D721Med (cell line): ENCODE measurements at places on chromosomes 5 and 9.

- no peak for DNase-seq
Measured at GRCh38 chr9:32968101-32969011, 33.1 kb downstream of the APTX start.

- no peak for DNase-seq
Measured at GRCh38 chr5:145471831-145472612, 363.1 kb downstream of the PRELID2 start.

DNA sequence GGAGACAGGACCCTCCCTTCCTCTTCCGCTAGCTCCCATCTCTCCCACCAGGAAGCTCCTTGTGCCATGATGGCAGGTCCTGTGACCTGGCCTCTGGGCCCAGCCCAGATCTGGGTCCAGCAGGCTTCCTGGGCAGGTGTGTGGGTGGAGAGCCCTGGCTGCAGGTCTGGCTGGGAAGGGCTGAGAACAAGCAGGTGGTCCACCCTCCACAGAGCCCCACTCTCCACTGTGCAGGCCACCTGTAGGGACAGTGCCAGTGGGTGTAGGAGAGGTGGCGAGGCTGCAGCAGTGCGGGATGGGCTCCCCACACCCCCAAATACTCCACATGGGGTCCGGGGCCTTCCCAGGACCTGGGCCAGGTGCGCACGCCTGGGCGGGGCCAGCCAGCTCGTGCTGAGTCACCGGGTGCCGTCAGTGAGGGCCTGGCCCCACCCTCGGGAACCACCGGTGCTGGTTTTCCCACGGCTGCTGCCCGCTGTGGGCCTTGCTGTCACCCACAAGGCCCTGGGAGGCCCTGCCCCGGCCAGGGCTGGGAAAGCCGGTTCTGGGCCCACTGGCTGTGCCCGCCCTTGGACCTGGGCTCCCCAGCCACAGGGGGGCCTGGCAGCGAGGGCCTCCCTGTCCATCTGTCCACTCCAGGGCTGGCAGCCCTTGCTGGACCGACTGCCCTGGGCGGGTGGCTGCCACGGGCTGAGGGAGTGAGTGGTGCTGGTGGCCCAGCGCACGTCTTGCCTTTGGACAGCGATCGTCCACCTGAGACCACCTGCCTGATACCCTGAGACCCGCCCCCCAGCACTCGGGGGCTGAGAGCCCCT, 9.3 kb upstream of the NRARP start:
- peak; percentile 28 for DNase-seq

DNA sequence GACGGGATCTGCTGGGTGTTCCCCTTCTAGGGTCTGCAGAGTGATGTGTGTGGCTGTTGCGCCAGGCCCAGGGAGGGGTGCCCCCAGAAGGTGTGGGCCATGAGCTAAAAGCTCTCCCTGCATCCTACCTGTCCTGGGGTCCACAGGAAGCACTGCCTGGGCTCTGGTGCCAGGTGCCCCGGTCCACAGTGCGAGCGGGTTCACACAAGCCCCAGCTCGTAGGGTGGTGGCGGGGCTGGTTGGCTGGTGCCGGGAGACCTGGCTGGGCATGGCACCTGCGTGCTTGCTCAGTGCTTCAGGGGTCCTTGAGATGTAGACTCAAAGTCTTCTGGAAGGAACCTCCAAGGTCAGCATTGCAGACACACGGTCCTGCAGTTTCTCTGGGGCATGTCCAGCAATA, 25.5 kb downstream of the ASS1 start:
- DNase-seq = no peak

DNA sequence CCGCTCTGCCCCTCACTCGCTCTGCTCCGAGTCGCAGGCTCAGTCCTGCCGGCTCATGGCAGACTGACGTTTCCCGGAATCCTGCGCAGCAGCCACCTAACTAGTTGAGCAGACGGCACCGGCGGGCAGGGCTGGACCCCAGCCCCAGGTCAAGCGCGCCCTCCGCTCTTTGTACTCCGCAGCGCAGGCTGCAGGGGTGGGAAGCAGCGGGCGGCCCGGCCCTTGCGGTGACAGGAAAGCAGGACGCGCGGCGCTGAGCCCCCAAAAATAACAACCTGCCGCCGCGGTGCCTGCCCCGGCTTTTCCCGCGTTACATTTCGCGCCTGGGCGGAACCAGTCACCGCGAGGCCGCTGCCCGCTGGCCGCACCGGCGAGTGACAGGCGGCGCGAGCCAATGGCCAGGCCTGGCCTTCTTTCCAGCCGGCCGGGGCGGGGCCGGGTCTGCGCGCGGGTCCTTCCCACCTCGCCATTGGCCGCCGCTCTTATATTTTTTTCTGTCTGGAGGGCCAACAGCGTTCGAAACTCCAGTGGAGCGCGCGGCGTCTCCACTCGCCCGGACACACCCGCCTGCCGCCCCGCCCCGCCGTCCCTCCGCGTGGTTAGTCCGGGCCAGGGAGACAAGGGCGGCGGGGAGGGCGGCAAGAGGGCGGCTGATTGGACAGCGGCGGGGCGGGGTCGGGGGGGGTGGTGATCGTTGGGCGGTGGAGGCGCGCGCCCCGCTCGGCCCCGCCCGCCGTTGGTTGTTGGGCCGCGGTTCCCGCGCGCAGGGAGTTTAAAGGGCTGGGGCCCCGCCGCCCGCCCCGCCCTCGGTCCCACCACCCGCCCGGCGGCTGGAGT, at the start of gene ZNF367:
Gene ZNF367, minus strand, starts transcription at position 288 of the 837 bp plus-strand sequence. CDS start 338 bp downstream, outside the sequence.
- DNase-seq = peak; percentile 57

DNA sequence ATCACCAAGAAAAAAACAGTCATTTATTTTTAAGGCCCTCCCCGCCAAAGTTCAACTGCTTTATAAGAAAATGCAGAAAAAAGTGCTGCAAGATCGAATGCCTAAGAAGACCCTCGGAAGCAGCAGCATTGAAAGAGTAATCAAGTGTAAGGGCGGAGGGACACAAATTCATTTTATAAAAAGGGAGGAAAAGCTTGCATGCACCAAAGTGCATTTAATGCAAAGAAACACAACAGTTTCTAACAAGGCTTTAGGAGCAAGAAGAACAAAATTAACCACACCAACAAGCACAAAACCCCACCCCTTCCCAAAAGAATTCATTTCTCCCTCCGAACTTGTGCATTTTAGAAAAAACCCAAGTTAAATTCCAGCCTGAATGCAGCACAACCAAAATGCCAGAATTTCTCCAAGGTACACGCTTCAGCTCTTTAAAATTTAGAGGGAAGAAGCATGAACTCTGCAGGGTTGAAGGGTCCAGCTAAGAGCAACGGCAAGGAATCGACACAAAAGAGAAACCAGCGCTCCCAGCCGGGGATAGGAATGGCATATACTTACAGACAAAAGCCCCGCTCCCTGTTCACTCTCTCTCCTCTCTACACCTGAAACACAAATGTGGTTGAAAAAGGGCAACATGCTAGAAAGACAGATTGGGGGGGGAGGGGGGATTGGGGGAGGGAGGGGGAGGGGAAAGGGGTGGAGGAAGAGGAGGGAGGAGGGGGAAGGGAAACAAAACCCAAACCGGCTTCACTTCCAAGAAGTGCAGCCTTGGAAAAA, at the start of gene NREP:
Gene NREP, minus strand, starts transcription at position 614 of the 774 bp plus-strand sequence. CDS start 1,422 bp downstream, outside the sequence.
- no peak for DNase-seq

DNA sequence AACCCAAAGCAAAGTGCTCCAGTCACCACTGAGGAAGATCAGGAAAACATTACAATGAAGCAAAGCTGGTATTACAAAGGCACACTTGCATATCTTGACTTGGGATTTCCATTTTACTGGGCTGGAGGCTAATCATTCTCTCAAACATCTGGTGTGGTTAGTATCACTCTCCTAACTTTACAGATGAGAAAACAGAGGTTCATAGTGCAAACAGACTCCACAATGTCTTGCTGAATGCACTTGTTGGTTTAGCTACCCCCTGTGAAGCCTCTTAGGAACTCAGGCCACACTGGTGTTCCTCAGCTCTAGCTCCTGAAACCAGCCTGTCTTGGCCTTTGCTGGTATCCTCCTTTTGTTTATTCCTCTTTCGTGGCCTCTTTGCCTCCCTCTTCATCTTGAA, 29.5 kb upstream of the SMAD5 start:
- DNase-seq = no peak

- no peak for DNase-seq
Measured at GRCh38 chr5:125928663-125929062, 494.5 kb upstream of the GRAMD2B start.

DNA sequence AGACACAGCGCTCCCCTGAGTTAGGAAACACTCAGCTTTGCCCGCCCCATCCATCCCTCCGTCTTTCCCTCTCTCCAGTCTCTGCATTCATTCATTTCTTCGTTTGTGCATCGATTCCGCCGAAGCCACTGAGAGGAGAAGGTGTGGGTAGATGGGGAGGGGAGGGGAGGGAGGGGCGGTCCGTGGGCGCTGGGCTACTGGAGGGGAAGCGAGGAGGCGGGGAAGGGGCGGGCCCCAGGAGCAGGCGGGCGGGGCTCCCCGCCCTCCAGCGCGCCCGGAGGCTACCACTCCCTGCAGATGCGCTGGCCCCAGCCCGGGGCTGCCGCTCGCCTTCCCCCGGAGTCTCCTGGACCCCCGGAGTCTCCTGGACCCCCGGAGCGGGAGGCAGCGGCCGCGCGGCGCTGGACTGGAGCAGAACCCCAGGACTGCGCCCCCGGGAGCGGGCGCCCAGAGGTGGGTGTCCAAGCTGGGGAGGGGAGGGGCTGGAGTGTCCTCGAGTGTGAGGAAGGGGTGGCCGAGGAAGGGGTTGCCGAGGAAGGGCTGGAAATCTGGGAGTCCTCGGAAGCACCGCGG, 159.5 kb downstream of the C9orf152 start:
- peak; percentile 61 for DNase-seq

- DNase-seq = no peak
Measured at GRCh38 chr5:135343413-135343812, 55.6 kb downstream of the MACROH2A1 start.

GRCh38 chr5:43225649-43226245, 33.7 kb downstream of the NIM1K start:
- DNase-seq = no peak

DNA sequence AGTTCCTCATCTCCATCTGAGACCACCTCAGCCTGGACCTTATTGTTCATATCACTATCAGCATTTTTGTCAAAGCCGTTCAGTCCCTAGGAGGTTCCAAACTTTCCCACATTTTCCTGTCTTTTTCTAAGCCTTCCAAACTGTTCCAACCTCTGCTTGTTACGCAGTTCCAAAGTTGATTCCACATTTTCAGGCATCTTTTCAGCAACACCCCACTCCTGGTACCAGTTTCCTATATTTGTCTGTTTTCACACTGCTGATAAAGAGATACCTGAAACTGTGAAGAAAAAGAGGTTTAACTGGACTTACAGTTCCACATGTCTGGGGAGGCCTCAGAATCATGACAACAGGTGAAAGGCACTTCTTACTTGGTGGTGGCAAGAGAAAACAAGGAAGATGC, 622.1 kb downstream of the MAT2B start:
- no peak for DNase-seq

GRCh38 chr9:90799271-90799852, 2.3 kb upstream of the SYK start:
- no peak for DNase-seq

- DNase-seq = no peak
Measured at GRCh38 chr9:112403614-112404201, 23.8 kb downstream of the HSDL2 start.

GRCh38 chr5:177527595-177527994, 10.8 kb upstream of the DDX41 start:
- DNase-seq = no peak

GRCh38 chr5:159412284-159413046, 82.2 kb upstream of the IL12B start:
- DNase-seq = no peak

DNA sequence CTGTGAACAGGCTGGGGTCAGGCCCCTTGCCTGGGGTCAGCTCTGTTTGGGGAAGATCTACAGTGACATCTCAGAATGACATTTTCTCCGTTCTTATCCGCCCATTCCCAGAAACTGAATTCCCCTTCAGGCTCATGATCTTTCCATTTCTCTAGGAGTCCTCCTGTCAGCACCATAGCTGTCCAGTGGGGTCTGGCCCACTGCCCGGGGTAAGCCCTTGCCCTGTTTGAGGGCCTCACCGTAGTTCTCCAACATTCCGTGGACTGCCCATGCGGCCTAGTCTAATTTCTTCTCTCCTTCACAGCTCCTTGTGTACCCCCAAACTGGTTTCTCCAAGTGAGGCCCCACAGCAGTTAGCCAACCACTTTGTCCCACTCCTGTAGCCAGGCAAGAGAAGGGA, 68.4 kb downstream of the ENTREP1 start:
- DNase-seq = no peak

- no peak for DNase-seq
Measured at GRCh38 chr5:120382833-120383232, 81.3 kb upstream of the PRR16 start.

DNA sequence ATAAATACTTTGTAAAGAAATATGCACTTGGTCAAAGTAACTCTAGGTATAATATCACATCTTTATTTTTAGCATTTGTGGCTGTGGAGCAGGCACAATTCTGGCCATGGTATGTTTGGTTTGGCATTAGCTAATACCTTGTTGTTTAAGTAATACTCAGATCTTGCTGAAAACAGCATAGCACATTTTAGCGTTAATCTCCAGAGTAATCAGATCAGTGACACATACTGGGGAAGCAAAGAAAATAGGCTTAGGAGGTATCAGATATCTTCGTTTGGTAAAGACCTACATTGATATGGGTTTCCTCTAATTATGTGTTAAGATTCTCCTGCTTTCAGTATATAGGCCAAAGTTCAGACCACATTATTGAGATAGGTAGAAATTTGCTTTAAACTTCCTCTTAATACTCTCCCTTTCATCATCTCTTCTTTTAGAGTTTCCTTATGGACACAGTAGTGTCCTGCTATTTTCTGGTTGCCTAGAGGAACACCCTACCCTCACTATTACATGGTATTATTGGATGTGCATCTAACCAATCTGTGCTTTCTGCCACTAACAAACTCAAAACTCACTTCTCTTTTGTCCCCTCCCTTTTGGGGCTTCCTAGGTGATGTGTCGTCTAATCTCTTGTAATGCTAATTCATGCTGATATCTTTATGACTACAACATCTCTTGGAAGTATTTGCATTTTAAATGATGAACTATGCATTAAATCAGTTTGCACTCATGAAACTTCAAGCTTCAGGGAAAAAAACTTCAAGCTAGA, 437.3 kb upstream of the ADAMTSL1 start:
- DNase-seq = no peak

GRCh38 chr5:179451114-179451827, 99.1 kb upstream of the RUFY1 start:
- DNase-seq = no peak
